NCI-H146 (cell line): ENCODE measurements at places on chromosomes 1 and 21.

GRCh38 chr1:27658951-27659496, 13.0 kb downstream of the IFI6 start:
- DNase-seq = no peak

DNA sequence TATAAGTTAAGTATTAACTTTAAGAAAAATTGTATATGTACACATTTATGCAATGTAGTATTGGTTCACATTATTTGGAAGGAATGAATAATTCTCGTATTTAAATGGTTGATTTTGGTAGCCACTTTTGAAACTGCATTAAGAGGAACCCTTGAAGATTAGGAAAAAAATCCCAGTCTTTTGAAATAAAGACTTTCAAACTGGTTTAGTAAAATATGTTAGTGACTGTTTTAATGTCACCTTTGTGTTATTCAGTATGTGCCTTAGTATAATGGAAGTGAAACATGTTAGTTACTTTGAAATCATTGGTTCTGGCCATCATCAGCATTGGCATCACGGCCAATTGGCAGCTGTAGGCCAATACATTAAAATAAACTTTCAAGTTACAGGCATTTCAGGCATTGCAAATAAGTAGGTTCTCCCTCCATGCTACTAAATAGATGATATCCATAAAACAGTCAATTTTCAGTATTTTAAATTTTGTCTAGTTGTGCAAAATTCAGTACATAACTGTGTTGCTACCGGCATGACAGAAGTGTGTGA, 4.4 kb downstream of the MIER1 start:
- no peak for DNase-seq

GRCh38 chr1:29682171-29682918, 446.0 kb downstream of the PTPRU start:
- no peak for DNase-seq

- DNase-seq = no peak
Observed at GRCh38 chr21:31878831-31879230, 6.0 kb downstream of the HUNK start.

- DNase-seq = no peak
Observed at GRCh38 chr1:167704715-167705114, 17.1 kb upstream of the MPZL1 start.

DNA sequence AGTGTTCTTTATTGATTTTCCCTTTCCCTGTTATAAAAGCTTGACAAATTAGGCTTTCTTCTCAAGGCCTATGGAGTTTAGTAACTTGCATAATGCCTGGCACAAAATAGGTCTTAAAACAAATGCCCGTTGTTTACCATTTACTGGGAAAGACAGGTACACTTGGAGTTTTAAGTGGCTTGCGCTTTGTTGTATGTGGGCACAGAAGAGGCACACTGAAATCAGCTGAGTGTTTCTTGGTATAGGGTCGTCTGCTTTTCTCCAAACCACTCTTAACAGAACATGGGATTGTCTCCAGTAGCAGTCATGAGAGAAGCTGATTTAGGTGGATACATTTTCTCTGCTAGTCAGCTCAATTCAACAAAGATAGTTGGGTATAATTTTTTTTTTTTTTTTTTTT, 132.5 kb downstream of the SYT14 start:
- DNase-seq = no peak

GRCh38 chr1:41102653-41103052, 81.1 kb upstream of the SLFNL1 start:
- no peak for DNase-seq

DNA sequence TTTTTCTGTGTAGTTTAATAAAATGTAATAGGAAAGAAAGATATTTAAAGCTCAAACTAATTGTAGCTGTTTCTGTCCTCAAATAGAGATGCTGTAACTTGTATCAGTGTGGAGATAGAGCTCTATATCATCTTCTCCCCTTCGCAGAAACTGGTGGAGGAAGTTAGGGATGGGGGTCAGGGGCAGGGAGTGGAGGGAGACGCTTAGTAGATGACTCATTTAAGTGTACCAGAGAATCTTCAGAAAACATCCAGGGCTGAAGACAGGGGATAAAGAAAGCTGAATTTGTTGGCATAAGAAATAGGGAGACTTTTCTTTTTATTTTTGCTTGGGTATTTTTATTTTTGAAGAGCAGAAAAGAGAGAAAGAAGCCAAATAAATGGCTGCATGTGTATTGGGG, 282.6 kb upstream of the DPYD start:
- DNase-seq = no peak

DNA sequence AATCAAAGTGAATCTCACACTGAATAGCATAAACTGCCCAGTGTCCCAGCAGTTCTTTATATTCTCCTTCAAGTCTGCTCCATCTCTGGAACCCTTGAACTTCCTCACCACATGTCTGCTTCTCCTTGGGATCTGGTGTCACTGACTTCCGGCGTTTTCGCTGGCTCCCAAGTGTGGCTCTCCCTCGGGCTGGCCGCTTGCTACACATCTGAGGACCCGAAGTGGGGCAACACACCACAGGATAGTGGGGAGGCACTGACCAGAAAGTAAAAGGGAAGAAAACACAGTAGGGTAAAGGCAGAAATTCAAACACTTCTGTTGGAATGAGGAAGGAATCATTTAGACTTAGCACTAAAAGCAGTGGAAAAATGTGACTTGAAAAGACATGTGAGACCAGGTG, 5.1 kb downstream of the NIT1 start:
- no peak for DNase-seq

- DNase-seq = no peak
Observed at GRCh38 chr1:24717887-24718650, 27.2 kb upstream of the CLIC4 start.

DNA sequence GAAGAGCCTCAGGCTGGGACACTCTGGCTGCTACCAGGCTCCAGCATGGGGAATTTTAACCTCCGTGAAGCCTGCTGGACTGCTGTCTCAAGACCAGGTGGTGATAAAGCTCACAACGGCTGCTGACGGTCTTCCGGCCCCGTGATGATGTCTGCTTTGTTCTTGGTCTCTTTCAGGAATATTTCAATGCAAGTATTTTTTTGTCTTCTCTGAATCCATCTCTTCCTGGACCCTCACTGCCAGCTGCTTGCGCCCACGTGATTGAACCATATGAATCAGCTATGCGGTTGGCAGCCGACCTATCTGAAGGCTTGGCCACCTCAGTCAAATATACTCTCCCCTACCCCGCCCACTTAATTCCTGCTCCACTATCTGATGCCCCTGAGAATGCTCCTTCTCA, 14.6 kb upstream of the SLC6A17 start:
- peak; percentile 85 for DNase-seq
